Inflammatory macrophage treated with lipopolysaccharide for 4 hours (primary cell): ENCODE measurements at places on chromosomes 5 and 9.
A peak's percentile ranks its signal among the peaks of the same experiment; 100 is the strongest.

GRCh38 chr9:133355881-133356357, 368 bp downstream of the SURF1 start:
- no peak for DNase-seq

DNA sequence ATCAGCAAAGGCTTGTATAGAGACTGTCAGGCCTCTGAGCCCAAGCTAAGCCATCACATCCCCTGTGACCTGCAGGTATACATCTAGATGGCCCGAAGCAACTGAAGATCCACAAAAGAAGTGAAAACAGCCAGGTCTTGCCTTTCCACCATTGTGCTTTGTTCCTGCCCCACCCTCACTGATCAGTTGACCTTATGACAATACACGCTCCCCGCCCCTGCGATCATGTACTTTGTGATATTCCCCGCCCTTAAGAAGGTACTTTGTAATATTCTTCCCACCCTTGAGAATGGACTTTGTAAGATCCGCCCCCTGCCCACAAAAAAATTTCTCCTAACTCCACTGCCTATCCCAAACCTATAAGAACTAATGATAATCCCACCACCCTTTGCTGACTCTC, 18.6 kb upstream of the NPM1 start:
- no peak for DNase-seq

GRCh38 chr9:111937781-111938426, 41.3 kb downstream of the UGCG start:
- peak; percentile 94 for DNase-seq

DNA sequence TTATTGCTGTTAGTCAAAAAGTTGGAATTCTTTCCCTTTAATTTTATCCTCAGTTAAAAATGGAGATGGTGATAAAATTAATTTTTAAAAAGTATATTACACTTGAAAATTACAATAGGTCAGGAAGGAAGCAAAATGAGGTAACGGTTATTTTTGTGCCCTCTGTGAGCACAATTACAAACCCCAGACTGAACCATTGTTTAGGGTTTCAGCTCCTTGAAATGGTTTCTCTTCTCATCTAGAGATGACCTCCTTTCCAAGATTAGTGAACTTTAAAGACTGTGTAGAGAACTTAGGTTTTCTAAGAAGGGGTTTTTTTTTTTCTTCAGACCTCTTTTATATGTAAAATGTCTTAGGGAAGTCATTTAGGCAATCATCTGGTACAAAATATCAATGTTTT, 126.2 kb upstream of the CHD1 start:
- DNase-seq = no peak

- no peak for DNase-seq
Measured at GRCh38 chr5:72141440-72142355, 34.4 kb downstream of the MAP1B start.

- no peak for DNase-seq
Measured at GRCh38 chr5:50647726-50648125, 18.7 kb upstream of the PARP8 start.

DNA sequence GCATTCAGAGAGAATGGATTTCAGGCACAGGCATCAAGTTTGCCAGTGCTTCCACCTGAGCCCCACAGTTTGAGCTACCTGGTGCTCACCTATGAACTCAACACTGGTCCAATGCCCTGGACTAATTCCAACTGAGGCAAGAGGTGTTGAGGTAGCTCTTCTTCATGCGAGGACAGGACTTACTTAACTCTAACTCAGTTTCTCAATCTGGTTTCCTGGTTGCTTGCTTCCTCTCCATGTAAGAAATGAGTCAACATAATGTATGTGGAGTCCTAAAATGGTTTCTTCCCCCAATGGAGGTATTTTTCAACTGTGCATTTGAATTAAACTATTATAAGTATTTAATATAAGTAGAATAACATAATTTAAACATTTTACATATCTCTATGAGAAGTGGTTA, 523.6 kb upstream of the DAB2 start:
- DNase-seq = peak; percentile 67

DNA sequence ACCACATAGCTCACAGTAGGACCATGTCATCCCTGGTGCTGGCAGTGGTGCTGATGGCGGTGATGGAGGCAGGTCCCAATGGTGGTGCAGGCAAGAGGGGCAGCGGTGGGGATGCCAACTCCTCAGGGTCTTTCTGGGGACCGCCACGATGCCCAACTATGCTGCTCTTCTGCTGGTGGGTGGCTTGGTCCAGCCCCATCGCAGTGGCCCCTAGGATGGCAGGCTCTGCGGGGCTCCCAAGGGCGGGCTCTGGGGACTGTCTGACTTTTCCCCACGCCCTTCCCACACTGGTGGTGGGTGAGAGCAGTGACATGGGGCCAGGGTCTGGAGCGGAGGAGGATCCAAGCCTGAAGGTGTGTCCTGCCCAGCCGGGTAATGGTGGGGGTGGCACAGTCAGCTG, 288.9 kb upstream of the RIOK2 start:
- DNase-seq = no peak

GRCh38 chr9:137460363-137461315, 1.5 kb upstream of the NSMF start:
- no peak for DNase-seq

DNA sequence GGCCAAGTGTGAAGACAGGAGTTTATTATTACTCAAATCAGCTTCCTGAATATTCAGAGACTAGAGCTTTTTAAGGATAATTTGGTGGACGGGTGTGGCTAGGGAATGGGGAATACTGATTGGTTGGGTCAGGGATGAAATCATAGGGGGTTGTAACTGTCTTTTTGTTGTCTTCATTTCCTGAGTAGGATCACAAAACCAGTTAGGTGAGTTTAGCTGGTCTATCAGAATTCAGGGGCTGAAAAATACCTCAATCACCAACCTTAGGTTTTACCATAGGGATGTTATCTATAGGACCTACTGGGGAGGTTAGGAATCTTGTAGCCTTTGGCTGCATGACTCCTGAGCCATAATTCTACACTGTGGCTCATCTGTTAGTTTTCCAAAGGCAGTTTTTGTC, 235.8 kb downstream of the YTHDC2 start:
- no peak for DNase-seq
